T-helper 17 cell (primary cell): ENCODE measurements at places on chromosomes 3 and 15.

DNA sequence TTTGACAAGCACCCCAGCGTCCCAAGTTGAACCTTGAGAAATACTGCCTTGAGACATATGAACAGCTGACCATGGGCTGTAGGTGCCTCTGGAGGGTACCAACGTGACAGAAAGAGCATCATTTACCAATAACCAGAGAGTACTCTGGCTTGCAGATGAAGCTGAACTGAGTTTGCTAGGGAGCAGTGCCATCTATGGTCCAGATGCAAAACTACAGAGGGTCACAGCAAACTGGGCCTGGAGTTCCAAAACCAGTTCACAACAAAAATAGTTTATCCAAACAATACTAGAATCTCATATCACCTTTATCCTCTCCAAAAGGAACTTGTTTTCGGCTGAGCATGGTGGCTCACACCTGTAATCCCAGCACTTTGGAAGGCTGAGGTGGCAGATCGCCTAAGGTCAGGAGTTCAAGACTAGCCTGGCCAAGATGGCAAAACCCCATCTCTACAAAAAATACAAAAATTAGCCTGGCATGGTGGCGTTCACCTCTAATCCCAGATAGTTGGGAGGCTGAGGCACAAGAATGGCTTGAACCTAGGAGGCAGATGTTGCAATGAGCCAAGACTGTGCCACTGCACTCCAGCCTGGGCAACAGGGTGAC is 69.3 kb downstream of the CHAC1 start:
- no peak for DNase-seq

DNA sequence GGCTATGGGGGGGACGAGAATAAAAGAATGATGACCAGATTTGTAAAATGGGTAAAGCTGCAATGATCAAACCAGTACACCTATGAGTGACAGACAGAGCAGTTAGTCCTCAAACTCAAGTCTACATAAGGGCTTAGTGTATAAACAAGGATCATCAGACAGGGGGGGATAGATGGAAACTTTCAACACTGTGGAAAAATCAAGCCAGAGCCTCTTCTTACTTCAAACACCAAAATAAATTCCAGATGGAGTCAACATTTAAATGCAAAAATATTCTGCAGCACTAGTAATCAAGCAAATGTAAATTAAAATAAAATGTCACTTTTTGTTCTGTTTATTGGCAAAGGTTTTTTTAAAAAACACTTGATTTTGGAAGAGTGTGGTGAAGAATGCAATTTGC is 205.9 kb upstream of the RGMA start:
- no peak for DNase-seq

DNA sequence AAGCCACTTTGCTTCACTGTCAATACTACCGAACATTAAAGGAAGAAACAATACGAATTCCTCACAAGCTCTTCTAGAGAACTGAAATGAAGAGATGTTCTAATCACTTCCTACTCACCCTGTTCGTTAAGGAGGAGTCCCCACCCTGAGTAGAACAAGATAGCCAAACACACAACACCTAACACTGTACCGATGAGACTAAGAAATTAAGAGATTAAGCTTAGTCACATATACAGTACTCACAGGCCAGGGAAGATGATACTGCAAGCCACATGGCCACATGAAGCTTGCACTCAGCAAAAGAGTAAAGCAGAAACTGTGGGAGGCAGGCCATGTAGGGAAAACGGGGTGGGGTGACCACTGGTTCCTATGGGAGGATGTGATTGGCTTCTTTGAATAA is 48.0 kb downstream of the CGGBP1 start:
- DNase-seq, result no peak

DNA sequence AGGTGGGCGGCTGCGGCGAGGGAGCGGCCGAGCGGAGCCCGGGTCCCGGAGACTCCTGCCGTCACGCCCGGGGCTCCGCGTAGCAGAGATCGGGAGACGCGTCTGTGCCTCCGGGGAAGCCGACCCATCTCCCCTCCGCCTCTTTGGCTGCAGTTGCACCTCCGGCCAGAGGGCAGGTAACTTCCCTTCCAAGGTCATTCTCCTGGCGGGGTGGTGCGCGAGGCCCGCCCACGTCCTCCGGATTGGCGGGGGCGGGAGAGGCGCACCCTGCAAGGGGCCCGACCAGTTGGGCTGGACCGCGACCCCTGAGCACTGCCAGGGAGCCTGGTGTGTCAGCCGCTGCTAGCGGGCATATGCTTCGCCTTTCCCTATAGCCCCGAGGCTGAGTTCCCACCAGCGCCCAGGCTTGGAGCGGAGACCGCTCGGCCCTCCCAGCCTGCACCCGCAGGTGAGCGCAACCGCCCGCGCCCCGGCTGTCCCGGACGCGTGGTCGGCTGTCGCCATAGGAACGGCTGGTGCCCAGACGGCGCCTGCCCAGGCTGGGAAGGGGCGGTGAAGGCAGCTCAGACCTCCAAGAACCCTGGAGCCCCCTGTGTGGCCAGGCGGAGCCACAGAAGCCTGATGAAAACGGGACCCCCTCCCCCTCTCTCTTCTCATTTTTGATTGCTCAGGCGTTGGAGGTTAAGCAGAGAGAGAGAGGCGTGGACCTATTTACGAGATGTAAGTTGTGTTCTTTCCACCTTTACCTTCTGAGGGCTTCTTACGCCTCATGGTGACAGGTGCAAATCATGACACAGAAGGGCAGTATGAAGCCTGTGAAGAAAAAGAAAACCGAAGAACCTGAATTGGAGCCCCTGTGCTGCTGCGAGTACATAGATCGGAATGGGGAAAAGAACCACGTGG is 453 bp downstream of the ZDHHC23 start:
- DNase-seq, result no peak

GRCh38 chr3:112391648-112392047 is 58.7 kb downstream of the CD200 start:
- no peak for DNase-seq

DNA sequence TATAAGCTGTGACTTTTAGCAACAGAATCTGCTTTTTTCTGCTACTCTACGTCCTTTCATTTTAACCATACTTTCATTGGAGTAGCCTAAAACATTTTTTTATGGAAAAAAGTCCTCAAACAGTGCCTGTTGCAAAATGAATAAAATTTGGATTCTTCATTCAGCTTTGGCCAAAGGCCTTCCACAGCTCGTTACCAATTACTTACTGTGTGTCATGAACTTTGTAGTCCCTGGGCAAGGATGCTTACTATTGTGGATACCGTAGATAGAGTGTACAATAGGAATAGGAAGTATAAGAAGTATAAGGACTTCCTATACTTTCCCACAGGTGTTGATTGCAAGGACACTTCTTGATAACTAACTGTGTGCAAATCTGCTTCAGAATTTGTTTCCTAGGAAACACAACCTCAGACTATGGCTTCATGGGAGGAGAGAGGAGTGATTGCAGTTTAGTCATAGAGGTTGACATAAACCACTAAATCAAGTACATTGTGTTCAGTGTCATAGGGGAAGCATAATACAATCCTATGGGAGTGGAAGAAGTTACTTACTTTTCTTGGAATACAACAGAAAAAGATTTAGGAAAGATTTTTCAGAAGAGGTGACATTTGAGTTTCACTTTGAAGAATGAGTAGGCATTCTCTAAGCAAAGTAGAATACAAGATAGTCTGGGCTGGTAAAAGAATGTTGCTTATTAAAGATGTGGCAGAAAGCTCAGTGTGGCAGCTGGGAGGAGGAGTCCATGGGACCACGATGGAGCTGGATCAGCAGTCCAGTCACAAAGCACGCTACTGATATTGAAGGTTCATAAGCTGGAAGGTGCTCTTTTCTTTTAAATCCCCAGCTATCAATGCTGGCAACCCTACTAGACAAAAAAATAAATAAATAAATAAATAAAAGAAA is 309.7 kb upstream of the TPRG1 start:
- DNase-seq, result no peak

- DNase-seq, result no peak
Observed at GRCh38 chr15:58758141-58758540, 8.6 kb upstream of the ADAM10 start.
